ENCODE measurements at places on chromosomes 1 and 21.

DNA sequence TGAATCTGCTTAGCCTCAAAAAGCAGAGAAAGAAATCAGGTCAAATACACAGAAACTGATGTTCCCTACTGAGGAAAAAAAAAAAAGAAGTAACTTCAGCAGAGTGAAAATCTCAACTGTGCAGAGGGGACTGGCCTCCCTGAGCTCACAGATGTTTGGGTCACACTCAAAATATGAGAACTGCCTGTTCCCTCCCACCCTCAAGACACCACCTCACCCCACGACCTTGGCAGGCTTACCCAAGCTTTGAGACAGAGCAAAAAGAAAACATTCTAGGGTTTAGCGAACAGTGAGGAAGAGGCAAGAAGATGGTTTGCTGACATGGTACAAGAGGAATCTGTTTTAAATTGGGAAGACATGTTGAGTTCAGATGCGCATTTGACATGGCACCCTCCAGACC, 48.8 kb downstream of the NID1 start:
- DNase-seq = no peak

DNA sequence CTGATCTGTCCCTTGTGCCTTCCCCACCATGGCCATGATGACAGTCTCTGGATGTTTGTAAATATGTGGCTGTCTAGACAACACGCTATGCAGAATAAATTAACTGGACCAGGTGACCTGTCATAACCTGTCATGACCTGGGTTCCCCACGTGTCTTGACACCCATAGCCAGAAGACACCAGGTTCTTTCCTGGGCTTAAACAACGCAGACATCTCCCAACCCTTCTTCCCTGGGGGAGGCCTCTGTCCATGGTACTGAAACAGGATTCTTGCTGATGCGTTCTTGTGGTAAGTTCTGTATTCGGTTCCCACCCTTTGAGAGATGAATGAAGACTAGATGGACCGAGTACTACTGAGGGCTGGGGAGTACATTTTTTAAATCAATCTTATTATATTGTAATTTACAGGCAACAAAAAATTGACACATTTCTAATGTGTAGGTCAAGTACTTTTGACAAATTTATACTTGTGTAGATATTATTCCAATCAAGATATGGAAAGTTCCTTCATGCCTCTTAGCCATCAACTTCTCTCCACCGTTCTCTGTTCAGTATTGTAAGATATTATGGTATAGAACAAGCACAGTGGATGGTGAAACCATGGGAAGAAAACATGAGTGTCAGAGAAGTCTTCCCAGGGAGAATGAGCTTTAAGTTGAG, 738.8 kb downstream of the PTPRU start:
- no peak for DNase-seq

GRCh38 chr1:239930686-239931262, 160.9 kb upstream of the FMN2 start:
- no peak for DNase-seq

DNA sequence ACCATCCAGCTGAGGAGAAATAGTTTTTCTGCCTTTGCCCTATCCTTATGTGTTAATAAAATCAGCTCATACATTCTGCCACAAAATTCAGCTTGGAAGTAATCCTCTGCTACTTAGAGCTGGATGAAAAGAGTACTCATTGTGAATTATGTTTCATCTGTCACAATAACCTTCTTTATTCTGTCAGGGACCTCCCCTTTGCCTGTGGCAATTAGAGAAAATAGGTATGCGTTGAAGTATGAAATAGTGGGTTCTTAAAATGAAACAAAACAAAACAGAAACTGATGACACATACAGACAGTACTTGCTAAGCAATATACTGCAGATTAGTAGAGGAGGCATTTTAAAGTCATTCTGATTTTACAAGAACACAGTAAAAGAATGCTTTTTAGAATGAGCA, 578.5 kb downstream of the USP25 start:
- DNase-seq = no peak

DNA sequence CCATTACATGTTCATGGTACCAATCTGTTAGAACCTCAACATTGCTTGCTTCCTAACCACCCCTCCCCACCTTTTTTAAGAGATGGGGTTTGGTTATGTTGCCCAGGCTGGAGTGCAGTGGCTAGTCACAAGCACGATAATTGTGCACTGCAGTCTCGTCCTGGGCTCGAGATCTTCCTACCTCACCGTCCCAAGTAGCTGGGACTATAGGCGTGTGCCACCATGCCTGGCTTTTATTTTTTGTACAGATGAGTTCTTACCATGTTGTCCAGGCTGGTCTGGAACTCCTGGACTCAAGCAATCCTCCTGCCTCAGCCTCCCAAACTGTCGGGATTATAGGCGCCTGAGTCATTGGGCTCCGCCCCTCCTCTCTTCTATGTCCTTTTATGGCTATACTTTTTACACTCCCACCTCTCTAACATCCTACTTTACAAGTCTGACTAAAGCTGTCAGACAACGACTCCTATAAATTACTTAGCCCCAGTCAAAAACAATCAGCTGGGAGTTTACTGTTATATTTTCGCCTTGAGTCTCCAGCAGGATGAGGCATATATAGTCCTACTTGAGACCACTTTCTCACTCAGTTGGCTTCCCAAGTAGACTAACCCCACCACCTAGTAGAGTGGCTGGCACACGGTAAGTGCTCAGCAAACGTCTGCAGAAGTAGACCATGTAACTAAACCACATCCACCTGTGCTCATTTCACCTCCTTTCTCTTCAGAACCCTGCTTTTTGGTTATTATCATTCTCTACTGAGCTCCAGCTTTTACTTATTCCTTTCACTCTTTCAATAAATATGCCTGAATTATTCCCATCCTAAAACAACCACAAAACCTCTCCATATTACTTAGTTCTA, 13.8 kb downstream of the ENSA start:
- no peak for DNase-seq

DNA sequence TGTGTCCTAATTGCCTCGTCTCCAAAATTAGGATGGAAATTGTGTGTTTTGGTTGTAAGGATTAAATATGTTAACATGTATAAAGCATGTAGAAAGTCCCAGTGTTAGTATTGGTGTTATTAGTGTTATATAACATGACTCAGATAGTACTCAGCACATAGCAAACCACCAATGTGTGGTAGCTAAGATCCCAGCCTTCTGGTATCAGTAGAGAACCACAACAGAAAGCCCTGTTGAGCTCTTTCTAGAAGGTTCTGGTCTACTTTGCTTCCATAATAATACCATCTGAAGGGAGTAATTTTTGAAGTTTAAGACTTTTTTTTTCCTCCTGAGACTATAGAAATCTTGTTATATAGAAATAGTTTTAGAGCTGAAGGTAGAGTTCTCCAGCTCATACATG, 259.3 kb upstream of the SGIP1 start:
- no peak for DNase-seq

DNA sequence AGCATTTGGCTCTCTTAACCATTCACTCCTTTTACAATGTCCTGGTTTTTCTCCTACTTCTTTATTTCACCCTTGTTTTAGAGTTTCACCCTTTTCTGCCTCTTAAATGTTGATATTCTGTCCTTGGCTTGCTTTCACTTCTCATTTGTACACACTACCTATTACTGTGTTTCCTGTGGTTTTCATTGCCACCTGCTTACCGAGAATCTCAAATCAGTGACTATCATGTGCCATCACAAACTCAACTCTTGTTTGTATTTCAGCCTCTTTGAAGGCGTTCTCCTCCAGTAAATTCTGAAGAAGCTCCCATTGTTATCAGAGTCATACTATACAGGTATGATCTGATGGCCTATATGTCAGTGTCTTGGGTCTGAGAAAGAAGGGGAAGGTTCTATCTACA, 65.7 kb downstream of the NPHS2 start:
- no peak for DNase-seq

GRCh38 chr21:43911015-43911934, 46.3 kb downstream of the AGPAT3 start:
- no peak for DNase-seq

- no peak for DNase-seq
Measured at GRCh38 chr1:30575066-30575465, 148.3 kb downstream of the MATN1 start.

DNA sequence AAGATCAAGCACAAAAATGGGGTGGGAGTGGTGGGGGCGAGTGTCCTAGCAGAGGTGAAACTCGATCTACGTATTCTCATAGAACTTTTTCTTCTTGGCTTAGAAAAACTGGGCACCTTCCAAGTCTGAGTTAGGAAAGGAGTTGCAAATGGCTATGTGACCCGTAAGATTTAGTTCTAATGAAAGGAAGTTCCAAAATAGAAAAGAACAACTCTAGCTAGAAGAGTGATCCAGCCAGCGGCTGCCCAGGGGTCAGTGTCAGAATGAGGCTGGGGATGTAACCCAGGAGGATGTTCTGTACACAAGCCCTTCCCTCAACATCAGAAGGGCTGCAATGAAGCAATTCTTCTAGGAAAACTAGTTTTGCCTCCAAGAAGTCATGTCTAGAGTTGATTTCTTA, 5.2 kb downstream of the MTARC1 start:
- DNase-seq = no peak

GRCh38 chr1:187624812-187625545, 796.2 kb downstream of the PLA2G4A start:
- no peak for DNase-seq

GRCh38 chr1:55575571-55576279, 360.6 kb upstream of the USP24 start:
- no peak for DNase-seq

DNA sequence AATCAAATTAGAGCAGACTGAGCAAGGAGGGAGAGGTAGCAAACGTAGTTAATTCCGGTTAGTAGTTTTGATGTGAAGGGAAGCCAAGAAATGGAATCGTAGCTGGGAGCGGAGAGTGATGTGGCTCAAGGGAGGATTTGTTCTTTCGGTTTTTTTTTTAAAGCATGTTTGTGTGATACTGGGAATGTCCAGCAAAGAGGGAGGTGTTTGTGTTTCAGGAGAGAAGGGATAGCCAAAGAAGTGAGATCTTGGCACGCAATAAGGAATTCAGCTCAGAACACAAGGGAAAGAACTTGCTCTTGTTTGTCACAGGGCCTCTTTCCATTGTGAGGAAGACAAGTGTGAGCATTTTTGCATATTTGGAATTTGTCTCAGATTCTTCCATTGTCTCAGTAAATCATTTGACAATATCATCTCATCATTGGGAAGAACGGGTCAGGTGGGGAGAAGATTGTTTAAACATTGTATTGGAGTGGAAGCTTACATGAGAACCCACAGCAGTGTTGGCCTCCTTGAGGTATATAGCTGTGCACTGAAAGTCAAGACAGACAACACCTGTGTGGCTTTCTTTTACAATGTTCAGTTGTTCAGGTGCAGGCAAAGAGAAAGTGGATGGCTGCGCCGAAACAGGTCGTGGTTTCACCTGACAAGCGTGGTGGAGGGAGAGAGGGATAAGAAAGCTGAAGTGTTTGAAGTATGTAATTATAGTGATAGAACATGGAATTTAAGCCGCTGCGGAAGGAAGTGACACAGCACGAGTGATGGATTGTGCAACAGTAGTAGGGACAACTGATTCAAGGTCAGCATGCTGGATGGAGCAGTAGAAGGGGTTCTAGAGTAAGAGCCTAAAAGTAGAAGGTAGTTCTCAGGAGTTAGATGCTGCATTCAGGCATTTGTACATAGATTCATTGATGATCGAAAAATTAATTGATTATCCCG, 25.4 kb downstream of the FMN2 start:
- DNase-seq = no peak

DNA sequence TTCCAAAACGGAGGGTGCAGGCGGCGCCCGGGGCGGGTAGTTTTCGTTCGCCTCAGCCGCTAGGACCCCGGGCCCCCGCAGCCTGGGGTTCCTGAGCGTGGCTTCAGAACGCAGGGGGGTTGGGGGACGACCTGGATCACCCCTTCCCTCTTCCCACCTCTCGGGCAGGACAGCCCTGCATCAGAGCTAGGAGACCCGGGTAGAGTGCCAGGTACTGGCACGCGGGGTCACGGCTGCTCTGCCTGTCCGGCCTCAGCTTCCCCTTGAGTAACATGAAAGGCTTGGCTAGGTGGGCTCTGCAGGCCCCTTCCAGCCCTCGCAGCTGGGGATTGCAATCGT, 484 bp downstream of the DFFB start:
- DNase-seq = no peak

DNA sequence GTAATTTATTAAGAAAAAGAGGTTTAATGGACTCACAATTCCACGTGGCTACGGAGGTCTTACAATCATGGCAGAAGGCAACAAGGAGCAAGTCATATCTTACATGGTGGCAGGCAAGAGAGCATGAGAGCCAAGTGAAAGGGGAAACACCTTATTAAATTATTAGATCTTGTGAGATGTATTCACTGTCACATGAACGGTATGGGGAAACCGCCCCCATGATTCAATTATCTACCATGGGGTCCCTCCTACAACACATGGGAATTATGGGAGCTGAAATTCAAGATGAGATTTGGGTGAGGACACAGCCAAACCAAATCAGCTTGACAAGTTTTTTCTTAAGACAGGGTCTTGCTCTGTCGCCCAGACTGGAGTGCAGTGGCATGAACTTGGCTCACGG, 14.3 kb downstream of the DAP3 start:
- DNase-seq = no peak

GRCh38 chr1:61711969-61712368, 13.0 kb downstream of the TM2D1 start:
- DNase-seq = no peak

GRCh38 chr1:67846538-67846937, 13.3 kb upstream of the GNG12 start:
- no peak for DNase-seq

DNA sequence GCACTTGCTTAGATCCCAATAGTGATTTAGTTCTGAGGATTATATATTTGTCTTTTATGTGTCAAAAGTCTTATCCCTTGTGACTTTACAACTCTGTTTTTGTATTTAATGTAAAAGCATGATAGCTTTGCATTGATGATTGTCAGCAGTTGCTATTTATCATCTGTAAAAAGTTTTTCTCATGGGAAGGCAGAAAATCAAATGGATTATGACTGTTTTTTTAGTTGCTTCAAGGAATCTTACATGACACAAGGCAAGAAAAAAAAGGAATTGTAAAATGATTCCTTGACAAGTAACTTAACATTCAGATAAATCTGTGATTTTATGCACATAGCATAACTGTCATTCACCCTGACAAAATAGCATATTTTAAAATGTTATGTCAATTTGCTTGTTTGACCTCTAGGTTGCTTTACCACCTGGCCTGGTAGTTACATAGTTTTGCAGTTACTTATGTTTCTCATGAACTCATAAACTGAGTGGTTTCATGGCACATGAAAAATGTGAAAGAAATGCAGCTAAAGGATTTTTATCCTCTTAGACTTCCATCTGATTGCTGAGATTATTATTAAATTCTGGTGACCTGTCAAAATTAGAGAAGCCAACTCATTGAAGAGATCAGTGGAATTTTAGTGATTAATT, 622.6 kb downstream of the ADGRL2 start:
- DNase-seq = no peak

DNA sequence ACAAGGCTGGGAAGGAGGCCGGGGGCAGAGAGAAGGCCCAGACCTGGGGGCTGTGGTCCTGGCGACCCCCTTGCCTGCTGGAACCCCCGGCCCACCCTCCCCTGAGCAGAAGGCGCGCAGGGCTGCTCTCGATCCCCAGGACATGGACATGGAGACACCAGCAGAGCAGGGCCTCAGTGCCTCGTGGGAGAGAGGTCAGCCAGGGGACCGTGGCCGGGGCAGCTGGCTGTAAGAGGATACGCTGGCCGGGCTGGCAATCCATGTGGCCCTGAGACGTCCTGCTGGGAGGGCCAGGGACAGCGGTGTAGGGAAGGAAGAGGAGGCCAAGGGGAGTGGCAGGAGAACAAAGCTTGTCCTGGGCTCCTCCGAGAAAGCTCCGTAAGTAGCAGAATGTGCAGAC, 132.2 kb downstream of the CASZ1 start:
- DNase-seq = no peak

GRCh38 chr1:153685544-153686340, 7.3 kb downstream of the NPR1 start:
- no peak for DNase-seq

All from NCI-H748 treated with DMSO at 0.1 percent for 48 hours (cell line).